Activated T-cell treated with anti-CD3 and anti-CD28 coated beads, Interleukin-2, amount 50 U/mL, for 4 hours (primary cell): ENCODE measurements at places on chromosomes 2 and 18. TPM values are rescaled to one million over a fixed set of nuclear protein-coding genes. Genes with fewer than 3 reads are reported as not detected.

DNA sequence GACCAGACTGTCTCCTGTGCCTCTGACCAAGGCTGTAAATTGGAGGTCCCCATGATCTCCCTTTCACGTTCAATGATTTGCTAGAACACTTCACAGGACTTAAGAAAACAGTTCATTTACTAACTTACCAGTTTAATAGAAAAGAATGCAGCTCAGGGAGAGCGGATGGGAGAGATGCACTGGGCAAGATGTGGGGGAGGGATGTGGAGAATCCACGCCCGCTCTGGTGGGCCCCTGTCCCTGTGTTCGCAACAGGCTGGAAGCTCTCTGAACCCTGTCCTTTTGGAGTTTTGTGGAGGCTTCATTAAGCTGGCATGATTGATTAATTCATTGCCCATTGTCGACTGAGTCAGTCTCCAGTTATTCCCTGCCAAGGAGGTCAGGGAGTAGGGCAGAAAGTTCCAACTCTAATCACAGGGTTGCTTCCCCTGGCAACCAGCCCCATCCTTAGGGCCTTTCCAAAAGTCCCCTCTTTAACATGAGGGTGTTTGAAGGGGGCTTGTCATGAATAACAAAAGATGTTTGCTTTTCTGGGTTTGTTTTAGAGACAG lies 257.1 kb downstream of the ACKR3 start:
- no peak for DNase-seq

DNA sequence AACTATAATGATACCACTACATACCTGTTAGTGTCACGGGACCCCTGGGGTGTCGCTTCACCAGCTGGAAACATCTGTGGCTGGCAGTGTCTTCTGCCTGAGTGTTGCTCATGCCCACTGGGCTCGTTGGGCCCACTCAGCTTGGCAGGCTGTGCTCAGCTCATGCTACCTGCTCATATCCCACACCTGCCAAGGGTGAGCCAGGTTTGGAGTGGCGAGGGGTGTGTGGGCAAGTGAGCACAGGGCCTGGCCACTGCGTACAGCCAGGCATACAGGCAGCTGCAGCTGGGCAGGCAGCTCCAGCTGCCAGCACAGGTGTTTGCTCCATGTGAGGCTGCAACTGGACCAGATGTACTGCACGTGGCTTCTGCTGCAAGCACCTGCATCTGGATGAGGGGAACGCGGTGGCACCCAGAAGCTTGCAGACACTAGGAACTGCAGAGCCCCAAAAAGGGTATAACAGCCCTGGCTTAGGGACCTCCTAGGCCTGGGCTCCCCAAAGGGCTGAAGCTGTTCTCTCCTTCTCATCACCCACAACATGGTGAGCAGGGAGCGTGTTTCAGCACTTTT lies 70.1 kb downstream of the SUCLG1 start:
- DNase-seq: no peak

POLR1B gene
- total RNA-seq: 89.8 TPM

- no peak for DNase-seq
Observed at GRCh38 chr2:70750320-70750719, 17.7 kb downstream of the ADD2 start.

CYP20A1 gene
- 30.4 TPM for total RNA-seq

DNA sequence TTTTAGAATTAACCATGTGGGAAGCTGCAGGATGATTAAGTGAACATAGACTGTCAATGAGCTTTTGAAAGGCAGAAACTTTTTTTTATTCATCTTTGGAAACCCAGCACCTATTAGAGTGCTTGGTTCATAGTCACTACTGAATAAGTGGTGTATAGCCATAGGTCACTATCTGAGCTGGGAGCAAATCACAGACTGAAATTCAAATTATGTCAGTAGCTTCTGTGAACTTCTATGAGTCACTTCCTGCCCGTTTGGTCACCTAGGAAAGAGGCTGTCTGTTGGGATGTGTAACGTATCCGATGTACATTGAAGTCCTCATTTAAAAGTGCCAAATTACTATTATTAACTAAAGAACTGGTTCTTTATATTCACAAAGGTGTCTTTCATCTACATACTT lies 20.5 kb upstream of the SLC40A1 start:
- no peak for DNase-seq

DNA sequence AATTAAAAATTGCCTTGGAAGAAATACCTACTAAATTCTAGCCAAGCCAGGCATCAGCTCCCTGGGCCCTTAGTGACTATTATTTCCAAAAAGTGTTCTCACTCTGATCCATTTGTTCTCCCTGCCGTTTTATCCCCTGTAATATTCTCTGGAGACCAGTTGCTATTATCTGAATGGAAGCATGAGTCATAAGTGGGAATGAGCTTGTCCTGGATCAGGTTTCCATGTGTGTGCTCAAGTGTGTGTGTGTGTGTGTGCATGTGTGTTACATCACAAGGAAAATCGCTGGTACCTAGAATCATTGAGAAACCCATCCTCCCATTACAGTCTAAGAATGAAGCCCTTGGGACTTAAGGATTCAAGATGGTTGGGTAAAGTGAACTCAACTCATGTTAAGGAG lies 130.3 kb upstream of the CXCR4 start:
- no peak for DNase-seq

GRCh38 chr2:20159411-20160070 lies 65.4 kb downstream of the SDC1 start:
- no peak for DNase-seq

GRCh38 chr2:128636802-128637147 lies 318.1 kb upstream of the HS6ST1 start:
- DNase-seq: no peak

- DNase-seq: no peak
Observed at GRCh38 chr2:140307532-140307931, 1527.3 kb upstream of the NXPH2 start.

DHX57 gene
- total RNA-seq: 21.6 TPM

DNA sequence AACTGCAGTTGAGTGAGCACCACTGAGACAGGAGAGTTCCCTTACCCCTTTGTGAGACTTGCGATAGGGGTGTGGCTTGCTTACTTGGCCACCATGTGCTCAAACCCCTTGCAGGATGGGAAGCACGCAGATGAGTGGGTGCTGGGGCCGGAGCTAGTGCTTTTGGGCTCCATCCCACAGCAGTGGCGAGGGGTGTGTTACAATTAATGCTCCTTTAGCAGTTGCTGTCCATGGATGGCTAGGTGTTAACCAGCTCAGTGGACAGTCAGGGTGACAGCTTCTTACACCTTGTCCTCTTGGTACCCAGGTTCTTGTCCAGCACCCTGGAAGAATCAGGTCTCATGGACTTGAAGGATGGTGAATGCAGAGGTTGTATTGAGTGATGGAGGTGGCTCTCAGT lies 103.9 kb downstream of the SH3RF3 start:
- DNase-seq: no peak

DNA sequence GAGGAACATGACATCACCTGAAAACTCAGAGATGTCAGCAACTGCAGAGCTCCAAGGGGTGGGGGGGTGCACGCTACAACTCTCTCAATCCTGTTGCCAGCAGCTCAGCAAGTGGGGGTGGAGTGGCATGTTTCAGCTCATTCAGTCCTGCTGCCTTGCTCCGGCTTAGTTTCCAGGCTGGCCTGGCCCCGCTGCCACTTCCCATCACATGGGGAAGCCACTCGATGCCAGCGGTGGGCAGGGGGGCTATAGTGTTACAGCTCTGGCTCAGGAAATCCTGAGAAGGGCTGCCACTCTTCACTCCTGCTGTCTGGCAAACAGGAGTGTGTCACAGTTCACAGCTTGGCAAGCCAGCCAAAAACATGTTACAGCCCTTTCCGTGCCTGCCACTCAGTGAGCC lies 356.5 kb upstream of the GULP1 start:
- no peak for DNase-seq

- DNase-seq: peak; percentile 60
Observed at GRCh38 chr2:105398336-105399206, at the start of gene FHL2. FHL2 (minus strand) TSS chr2:105399051; CDS start chr2:105386516, 12,535 bp downstream.

DNA sequence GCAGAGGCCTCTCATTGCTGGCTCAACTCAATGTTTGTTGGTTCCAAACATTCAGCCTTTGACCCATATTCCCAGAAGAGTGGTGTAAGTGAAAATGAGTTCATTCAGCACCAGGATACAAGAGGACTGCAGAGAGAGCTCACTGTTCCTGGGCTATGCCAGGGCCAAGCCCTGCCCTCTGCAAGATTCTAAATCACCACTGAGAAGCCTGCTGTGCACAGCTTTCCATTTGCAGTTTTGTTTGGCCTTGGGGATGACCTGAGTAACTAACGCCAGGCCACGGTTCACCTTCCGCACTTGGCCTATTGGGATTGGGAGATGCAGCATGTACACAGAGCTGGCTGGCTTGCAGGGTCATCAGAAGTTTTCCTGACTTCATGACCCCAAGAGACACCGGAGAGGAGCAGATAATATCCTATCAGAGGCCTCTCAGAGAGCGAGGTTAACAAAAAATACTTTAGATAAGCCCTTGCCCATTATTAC lies 12.6 kb downstream of the GKN1 start:
- DNase-seq: no peak

SOS1 gene
- total RNA-seq: 21.0 TPM

SIX2 gene
- not detected for total RNA-seq

DNA sequence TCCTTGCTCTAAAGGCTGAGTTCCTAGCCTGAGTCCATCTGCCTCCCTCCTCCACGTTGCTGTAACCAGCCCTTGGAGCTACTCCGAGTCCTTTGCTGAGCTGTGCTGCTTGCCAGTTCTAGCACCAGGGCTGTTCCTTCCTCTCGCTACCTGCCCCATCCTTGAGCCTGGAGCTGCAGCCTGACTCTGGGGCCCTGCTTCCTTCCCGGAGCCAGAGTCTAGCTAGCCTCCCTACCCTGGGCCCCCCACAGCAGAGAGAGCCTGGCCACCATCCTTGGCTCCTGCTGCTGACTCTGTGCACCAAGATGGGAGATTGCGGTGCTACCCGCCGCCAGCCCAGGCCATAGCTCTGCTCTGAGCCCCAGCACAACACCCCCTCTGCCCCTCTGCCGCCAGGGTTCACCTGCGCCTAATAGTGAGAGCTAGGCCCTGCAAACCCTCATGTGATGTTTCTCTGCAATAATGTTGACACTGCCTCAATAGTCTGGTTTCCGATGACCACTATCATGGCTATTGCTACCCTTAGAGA lies 135.9 kb upstream of the ASB18 start:
- DNase-seq: no peak

- no peak for DNase-seq
Observed at GRCh38 chr2:119821266-119821665, 61.5 kb downstream of the PTPN4 start.

DNA sequence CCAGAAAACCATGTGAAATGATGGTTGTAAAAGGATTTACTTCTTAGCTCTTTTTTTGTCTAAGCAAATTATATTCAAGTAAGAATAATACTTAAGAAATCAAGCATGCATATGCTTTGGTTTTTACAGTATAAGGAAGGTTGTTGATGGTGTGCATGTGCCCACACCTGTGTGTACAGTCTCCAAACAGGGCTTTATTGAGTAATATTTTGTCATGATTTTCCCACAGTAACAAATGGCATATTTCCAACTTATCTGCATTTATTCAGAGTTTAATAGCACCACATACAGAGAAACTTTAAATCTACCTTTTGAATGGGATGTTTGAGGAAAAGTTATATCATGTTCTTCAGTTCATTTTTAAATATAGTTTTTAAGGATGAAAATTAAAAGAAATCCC lies 76.5 kb upstream of the DSG1 start:
- DNase-seq: no peak

- no peak for DNase-seq
Observed at GRCh38 chr18:306608-307255, 38.9 kb upstream of the THOC1 start.

SERPINB5 gene
- not detected for total RNA-seq

- no peak for DNase-seq
Observed at GRCh38 chr2:223668302-223668998, 66.3 kb upstream of the SCG2 start.

DNA sequence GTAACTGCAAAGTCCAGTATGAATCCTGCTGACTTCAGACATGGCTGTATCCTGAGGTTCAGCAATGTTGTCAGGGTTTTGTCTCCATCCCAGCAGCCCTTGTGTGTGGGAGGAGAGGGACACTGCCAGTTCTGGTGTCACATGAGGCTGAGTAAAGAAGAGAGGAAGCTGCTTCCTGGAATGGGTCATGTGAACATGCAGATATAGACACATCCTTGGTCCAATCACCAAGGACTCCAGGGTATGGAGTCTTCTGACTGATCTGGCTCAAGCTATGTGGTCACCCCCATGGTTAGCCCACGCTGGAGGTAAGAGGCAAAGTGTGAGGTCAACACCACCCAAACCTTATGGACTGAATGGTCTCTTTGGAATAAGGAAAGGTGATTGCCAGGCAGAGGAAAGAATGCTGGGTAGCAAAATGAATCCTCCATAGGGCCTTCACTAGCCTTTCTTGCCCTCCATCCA lies 134.4 kb upstream of the SLC1A4 start:
- DNase-seq: no peak

HRH4 gene
- not detected for total RNA-seq

- DNase-seq: no peak
Observed at GRCh38 chr2:20617081-20617575, 33.8 kb downstream of the HS1BP3 start.
